Activated CD4-positive, alpha-beta T cell treated with anti-CD3 and anti-CD28 coated beads for 36 hours (primary cell): ENCODE measurements at places on chromosomes 6 and 20.
A peak's percentile ranks its signal among the peaks of the same experiment; 100 is the strongest.

DNA sequence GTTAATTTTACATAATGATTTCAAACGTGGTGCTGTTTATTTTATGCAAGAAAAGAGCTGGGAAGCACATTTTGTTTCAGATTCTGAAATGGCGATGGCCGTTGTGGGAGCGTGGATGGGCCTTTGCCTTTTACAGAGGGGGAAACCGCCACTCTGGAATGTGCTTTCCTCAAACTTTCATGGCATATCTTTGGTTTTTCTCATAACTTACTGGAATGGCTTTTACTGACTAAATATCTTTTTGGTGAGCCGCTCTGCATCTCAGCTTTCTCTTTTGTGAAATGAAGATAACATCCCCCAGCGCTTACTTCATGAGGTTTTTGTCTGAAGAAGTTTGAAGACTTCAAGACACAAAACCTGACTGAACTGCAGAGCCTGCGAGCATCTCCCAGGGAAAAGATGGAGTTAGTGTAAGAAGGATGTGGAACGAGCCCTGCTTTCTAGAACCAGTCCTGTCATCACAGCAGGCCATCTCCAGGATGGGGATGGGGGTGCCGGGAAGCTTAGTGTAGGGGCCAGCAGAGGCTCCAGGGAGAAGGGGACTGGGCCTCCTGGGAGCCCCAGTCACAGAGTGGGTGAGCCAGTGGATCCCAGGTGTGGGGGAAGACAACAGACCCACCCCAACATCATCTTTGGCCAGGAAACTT, 61.8 kb upstream of the TIAM2 start:
- DNase-seq, result no peak

DNA sequence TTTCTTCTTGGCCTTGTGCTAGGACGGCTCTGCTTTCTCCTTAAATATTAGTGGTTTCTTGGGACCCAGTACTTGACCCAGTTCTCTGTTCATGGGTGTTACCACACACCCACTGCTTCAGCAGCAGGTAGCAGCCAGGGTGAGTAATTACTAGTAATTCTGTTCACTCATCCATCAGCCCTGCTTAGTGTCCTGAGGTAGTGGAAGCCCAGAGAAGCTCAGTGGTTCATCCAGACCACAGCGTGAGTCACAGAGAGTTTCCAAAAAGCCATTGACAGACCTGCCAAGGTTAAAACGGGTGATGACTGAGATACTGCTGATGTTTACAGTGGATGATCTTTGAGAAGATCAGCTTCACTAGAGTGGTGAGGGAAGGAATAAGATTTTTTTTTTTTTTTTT, 51.7 kb upstream of the HINT3 start:
- peak; percentile 77 for DNase-seq

DNA sequence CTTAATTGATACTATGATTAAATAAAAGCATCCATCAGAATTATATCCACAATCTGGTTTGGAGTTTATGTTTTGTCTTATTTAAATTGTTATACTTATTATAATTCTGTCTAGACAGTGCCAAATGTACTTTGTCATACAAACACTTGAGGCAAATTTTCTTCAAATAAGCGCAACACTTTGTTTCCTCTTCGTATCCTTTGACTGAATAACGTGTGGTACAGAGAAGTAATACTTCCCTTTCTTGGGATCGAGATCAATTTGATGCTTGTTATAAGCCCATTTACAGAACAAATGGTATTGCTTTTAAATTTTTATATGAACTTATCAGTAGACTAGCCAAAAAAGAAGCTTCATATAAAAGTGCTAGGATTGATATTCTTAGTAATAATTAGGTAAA, 111.0 kb downstream of the ATG5 start:
- no peak for DNase-seq

- no peak for DNase-seq
Observed at GRCh38 chr20:48879612-48880245, 41.8 kb upstream of the ARFGEF2 start.

DNA sequence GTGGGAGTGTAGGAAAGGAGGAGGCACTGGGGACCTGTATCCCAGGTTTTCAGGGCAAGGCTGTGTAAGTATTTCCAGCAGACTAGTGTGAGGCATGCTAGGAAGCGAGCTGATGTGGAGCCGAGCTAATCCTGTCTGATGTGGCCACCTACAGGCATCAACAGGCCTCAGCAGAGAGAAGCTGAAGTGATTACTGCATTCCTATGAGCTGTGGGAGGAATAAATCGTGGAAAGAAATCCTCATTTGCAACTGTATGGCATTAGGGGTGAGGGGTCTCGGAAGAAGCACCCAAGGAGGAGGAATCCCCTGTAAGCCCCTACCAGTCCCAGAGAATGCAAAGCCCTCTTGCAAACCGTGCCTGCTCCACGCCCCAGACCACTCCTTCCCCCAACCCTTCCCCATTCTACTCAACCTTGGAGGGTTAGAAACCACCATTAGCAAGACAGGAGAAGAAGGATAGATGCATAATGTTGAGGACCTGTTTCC, 41.6 kb downstream of the C6orf15 start:
- no peak for DNase-seq

DNA sequence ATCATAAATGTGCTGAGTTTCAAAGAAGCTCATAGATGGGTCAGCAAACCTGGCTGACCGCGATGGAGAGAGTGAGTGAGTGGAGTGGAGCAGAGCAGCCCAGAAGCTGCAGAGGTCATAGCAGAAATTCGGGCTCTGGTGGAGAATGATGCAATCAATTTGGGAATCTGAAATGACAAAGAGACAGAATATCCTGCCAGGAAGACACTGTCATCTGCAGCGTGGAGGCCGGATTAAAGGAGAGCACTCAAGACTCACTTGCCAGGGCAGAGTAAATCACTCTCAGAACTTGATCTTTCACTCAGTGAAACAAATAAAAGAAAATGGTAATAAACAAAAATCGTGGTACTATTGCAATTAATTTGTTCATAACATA, 109.6 kb upstream of the RREB1 start:
- DNase-seq, result no peak

GRCh38 chr6:37155394-37156312, 14.3 kb upstream of the PIM1 start:
- peak; percentile 80 for DNase-seq

DNA sequence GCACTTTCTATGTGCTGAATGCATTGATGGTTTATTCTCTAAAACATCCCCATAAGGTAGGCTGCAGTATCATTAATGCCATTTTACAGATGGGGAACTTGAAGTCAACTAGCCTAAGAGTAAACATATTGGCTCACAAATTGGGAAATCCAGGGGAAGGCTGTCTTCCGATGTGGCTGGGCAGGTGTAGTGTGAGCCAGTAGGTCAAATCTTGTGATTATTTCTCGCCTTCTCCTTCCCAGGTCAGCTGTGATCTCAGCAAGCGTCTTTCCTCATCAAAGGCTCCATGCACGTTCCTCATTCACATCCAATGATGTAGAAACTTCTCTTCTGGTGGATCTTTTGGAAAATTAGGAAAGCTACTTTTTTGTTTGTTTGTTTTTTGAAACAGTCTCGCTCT, 94.1 kb upstream of the SHLD1 start:
- no peak for DNase-seq

DNA sequence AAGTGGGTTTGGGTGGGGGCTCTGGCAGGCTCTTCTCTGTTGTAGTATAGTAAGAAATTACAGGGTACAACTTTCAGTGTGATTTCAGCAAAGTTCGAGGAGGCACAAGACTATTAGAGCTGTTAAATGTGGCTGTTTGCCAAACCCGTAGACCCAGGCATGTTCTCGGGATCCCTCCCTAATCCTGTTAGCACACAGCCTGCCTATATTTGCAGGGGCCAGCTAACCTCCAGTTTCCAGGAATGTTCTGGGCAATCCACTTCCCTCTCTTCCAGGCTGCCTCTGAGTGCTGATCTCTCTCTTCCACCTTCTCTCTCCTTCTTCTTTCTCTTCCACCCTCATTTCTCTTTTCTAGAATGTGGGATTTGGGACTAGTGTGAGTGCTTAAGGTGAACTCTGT, 34.8 kb upstream of the ZFP64 start:
- DNase-seq, result no peak

DNA sequence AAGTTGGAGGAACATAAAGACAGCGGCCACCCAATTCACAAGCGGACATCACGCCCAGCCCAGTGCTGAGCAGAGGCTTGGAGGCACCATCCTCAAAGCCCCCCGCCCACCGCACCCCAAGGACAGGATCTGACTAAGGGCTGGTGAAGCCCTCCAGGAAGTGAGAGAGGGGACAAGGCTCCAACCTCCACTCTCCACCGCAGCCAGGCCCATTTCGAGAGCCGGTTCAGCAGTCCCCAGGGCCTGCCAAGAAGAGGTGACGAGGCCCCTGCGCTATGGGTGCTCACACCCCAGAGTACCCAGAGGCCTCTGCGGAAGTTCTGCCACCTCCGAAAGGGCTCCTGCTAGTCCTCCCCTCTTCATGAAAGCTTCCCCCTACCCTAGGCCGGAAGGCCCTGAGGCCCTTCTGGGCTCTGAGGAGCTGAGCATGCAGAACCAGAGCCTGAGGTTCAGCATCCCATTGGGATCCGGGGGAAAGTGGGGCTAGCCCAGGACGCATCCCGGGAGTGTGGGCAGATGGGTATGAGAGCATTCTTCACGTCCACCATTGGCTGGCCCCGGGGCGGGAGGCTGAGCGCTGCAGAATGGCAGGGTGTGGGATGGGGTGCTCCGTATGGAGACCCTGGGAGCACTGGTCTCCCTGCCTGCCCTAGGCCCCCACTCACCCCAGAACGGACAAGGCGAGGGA, 2.5 kb downstream of the GRM4 start:
- DNase-seq, result peak; percentile 12

GRCh38 chr6:34656378-34657036, 40.1 kb downstream of the ILRUN start:
- peak; percentile 74 for DNase-seq

GRCh38 chr20:46695892-46696291, 6.6 kb upstream of the TP53RK start:
- DNase-seq, result no peak

DNA sequence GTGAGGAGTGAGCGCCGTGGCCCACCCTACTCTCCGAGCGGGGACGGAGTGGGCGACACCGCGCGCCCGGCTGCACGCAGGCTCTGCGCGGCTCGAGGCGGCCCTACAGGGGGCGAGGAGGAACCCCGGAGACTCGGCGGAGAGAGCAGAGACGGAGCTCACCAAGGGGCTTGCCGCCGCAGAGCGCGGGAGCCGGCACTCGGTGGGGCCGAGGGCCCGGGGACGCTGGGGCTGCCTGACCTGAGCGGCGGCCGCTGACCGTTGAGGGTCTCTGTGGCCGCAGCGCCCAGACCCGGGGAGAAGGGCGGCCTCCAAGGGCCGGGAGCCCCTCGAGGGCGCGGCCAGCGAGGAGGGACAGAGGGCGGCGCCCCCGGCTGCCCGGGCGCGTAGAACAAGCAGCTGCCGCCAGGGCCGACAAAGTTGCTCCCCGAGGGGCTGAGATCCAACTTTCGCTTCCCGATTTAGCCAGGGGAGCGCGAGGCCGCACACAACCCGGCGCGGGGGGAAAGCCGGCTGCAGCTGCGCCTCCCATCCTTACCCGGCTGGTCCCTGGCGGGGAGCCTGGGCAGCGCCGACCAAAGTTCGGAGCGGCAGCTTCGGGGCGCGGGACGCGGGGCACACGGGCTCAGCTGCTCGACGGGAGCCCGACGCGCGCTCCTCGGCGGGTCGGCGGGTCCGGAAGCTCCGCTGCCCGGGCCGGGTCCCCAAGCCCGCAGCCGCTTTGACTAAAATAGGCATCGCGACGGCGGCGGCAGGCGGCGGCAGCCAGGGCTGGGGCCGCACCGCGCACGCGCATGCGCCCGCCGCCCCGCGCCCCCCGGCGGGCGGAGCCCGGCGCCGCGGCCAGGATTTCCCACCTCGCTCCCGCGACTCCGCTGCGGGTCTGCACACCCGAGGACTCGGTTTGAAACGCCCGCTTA, 43.1 kb downstream of the POPDC3 start:
- DNase-seq, result peak; percentile 47

DNA sequence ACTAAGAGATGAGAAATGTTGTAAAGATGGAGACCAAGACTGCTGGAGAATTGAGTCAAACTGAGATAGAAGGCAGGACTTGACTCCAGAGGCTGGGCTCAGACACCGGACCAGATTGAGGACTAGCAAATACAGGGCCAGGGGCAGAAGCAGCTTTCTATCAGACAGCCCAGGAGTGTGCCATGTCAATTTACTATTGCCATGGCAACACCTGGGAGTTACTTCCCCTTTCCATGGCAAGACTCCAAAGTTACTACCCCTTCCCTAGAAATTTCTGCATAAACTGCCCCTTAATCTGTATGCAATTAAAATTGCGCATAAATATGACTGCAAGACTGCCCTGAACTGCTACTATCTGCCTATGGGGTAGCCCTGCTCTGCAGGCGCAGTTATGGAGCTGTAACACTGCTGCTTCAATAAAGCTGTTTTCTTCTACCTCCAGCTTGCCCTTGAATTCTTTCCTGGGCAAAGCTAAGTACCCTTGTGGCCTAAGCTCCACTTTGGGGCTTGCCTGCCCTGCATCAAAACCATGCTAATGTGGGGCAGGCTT, 90.1 kb upstream of the EDN1 start:
- DNase-seq, result no peak

- no peak for DNase-seq
Observed at GRCh38 chr6:98395610-98396166, 438.7 kb upstream of the POU3F2 start.

DNA sequence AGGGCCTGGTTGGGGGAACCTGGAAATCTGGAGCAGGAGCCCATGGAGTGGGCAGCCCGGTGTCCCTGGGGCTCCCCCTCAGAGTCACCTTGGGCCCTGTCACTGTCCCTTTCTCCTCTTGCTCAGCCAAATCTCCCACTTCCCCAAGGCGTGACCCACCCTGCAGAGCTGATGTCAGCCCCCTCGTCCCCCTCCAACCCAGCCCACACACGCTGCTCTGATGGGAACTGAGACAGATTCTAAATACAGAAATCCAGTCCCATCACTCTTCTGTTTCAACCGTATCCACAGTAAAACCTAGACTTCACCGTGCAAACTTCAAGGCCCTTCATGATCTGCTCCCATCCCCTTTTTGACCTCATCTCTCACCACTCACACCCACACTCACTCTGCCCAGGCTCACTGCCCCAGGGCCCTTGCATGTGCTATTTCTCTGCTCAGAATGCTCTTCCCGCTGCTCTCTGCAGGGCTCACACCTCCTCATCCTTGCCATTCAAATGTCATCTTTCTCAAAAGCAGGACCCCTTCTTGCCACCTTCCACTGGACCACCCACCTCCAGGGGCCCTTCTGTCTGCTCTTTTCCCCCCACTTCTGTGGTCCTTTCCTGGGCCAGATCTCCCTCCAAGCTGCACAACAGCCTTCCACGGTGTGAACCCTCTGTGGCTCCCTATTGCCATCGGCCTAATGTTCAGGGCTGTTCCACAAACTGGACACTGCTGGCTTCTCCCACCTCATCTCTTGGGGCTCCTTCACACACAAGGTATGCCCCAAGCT, 16.6 kb downstream of the TGM2 start:
- no peak for DNase-seq

- no peak for DNase-seq
Observed at GRCh38 chr6:148874698-148875293, 128.0 kb downstream of the UST start.
